ENCODE measurements at places on chromosomes 6 and 20. TPM values are rescaled to one million over a fixed set of nuclear protein-coding genes. Genes with fewer than 3 reads are reported as not detected.

RFX6 gene
- total RNA-seq = 23.9 TPM

NOX3 gene
- total RNA-seq = not detected

KCNB1 gene
- 0.95 TPM for total RNA-seq

CD40 gene
- 1.5 TPM for total RNA-seq

HBS1L gene
- total RNA-seq = 71.0 TPM

PTGIS gene
- 33.3 TPM for total RNA-seq

TRAPPC3L gene
- total RNA-seq = 0.27 TPM

UCKL1 gene
- 44.1 TPM for total RNA-seq

RCAN2 gene
- total RNA-seq = 6.9 TPM

ARMC12 gene
- total RNA-seq = 1.8 TPM

PACSIN1 gene
- total RNA-seq = 12.5 TPM

DNA sequence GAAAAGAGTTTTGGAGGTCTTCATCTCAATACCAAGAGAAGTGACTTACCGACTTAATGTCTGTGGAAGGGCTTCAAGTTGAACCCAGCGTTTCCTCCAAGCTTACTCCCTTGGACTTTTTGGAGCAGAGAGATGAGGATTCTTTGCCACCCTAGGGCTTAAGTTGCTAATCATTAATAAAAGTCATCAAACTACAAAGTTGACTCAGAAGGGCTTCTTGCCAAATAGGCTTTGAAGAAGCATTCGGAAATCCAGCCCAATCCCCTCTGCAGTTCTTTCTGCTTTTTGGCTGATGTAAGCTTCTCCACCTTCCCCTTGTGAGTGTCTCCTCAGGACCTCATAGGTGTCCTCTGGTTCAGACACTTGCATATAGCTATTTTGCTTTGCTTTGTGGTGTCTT lies at the start of gene SLC17A3:
Gene SLC17A3 (minus strand): TSS at position 126 of the 400 bp plus-strand sequence. CDS start 5,856 bp downstream, outside the sequence.
- DNase-seq = no peak

- DNase-seq = no peak
Measured at GRCh38 chr6:45302832-45303231, 25.3 kb upstream of the RUNX2 start.

DNA sequence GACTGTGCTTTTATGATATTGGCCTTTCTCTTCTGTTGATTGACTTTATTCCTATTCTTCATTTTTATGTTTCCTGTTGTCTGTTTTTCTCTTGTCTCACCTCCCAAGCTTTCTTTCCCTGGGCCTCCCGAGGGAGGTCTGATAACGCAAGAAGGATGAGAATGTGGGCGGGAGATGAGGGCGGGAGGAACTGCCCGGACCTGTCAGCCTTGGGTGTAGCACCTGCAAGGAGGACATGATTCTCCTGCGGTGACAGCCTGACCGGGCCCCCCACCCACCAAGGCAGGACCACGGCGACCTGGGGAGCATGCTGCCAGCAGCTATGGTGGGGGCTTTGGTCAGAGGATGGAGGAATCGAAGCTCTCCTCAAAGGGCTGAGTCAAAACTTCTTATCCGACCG lies 86.9 kb downstream of the PLEKHG1 start:
- no peak for DNase-seq

GRCh38 chr6:135372758-135373157 lies 124.8 kb downstream of the AHI1 start:
- DNase-seq = no peak

- no peak for DNase-seq
Measured at GRCh38 chr6:99592900-99593299, 13.7 kb upstream of the PRDM13 start.

GRCh38 chr6:158706369-158706982 lies 56.6 kb downstream of the SYTL3 start:
- no peak for DNase-seq

GRCh38 chr6:7390226-7390878 lies 744 bp downstream of the RIOK1 start:
- no peak for DNase-seq

DNA sequence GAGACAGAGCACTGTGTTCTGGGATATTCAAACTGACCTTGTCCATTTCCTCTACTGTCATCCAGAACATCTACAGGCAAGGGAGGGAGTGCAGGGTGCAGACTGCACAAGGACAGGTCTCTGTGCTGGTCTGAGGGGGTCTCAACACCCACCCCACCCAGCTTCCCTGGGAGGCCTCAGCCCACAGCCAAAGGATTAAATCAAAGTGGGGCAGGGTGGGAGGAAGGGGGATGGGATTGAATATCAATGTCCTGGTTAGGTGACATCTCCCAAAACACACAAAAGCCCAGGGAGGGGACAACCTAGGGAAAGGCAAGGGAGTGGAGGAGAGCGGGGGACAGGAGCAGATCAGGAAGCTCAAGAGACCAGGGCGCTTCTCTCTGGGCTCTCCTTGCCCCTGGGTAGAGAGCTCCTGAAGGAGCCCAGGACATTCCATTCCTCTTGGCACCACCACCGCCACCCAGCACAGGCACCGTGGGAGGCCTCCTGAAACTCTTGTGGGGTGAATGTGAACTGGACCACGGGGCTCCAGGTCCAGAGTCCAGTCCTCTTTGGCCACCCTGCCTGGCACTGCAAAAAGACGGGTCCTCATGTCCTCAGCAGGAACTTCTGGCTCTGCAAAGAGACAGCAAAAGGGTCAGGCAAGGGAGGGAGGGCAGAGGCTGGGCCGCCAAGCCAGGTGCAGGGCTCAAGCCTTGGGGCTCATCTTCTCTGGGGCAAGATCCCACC lies 73.9 kb downstream of the JPH2 start:
- no peak for DNase-seq

DNA sequence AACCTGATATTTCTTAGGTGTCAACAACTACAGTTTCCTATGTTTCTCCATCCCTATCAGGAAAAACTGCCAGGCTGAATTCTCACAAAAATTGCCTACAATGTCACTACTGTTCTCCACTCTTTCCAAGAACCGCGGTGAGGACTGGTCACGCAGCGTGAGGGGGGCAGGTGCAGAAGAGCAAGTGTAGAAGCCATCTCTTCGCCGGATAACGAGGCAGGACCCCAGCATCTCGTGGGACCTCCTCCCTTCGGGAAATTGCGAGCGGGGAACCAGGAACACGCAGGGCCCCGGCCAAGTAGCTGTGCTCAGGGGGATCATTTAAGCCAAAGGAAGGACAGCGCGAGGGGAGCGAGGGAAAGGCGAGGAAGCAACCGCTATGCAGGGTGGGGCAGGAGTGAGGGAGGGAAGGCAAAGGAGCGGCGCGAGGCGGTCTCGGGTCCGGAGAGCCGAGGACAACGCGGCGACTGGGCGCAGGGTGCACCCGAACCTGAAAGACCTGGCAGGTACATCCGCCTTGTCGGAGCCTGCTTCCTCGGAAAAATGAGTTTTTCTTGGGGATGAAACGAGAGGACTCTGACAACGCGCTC lies 559 bp downstream of the APMAP start:
- DNase-seq = peak; percentile 56

GRCh38 chr20:47086316-47086715 lies 191.7 kb downstream of the EYA2 start:
- DNase-seq = no peak

GRCh38 chr6:151408858-151409257 lies 17.5 kb upstream of the ZBTB2 start:
- no peak for DNase-seq

- DNase-seq = no peak
Measured at GRCh38 chr6:145147981-145148749, 587.2 kb downstream of the EPM2A start.

DNA sequence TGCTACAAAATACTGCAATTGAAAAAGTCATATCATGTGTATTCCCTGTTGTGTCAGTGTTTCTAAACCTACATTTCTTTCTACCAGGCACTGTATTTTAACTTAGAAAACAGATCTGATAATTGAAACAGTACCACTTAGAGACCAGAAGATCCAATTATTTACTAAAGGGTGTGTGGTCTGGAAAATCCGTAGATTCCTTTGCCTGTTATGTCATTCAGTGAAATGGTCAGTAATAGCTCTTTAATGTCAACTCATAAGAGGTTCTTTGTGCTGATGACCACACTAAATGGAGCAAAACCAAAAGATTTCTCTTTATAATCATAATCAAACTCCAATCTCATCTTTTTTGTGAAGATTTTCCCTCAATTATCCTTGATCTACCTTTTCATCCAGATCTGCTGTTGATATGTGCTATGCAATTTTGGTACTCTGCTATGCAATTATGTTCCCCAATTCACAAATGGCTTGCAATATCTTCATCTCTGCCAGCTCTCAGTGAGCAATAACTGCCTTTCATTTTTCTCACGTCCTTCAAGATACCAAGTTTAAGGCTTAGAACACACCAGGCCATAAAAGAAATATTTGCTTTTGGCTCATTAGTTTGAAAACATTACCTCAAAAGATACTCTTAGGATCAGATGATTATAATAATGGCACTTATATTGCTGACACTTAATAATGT lies 165.5 kb downstream of the MOXD1 start:
- no peak for DNase-seq

DNA sequence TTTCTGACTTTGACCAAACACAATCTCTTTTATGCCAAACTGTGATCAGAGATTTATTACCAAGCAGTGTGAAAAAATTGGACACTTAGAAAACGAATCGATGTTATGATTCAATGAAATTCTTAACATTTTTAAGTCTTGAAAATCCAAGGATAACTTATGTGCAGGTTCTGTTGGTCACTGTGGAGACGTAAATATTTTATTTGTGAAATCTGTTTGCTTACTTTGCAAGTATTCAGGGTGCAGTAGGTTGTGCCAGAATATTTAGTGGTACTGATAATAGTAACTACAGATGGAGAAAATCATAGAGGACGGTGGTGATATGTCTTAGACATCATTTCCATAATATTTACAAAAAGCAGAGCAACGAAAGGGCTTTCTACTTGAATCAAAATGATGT lies 97.3 kb downstream of the BMP2 start:
- no peak for DNase-seq

- no peak for DNase-seq
Measured at GRCh38 chr6:81997090-81997926, 244.8 kb upstream of the TENT5A start.

- DNase-seq = no peak
Measured at GRCh38 chr6:135281227-135281626, 100.1 kb downstream of the MYB start.

GRCh38 chr6:31121131-31121790 lies 1.0 kb upstream of the CDSN start:
- DNase-seq = no peak

DNA sequence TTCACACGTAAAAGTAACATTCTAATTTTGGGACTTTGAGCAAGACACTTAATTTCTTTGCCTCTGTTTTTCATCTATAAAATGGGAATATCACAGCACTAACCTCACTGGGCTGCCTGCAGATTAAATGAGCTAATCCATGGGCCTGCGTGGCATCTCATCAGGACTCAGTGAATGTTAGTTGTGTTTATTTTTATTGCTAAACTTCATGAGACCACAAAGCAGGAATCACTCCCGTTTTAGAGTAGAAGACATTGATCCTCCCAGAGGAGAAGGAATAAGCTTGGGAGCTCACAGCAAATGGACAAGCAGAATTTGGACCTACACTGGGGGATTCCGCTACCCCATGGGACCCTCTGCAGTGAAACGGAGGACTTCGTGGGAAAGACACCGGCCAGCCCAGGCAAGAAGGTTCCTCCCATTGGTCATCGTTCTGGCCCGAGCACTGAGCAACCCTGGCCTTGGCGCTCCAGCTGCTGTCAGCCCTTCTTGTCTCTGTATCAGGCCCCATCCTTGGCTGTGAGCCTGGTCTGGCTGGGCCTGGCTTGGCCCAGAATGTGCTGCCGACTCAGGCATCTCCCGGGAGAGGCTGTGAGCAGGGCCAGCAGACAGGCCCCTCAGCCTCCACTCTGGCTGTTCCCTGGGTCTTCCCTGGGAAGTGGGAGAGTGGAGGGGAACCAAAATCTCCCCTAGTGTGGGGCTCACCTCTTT lies 79.8 kb downstream of the NFATC2 start:
- no peak for DNase-seq

GRCh38 chr6:157376706-157377230 lies 4.2 kb upstream of the ZDHHC14 start:
- DNase-seq = no peak

GRCh38 chr6:73139681-73140383 lies 85.5 kb downstream of the KHDC1L start:
- no peak for DNase-seq
